HEK293T (cell line): ENCODE measurements at places on chromosomes 3 and 15.

DNA sequence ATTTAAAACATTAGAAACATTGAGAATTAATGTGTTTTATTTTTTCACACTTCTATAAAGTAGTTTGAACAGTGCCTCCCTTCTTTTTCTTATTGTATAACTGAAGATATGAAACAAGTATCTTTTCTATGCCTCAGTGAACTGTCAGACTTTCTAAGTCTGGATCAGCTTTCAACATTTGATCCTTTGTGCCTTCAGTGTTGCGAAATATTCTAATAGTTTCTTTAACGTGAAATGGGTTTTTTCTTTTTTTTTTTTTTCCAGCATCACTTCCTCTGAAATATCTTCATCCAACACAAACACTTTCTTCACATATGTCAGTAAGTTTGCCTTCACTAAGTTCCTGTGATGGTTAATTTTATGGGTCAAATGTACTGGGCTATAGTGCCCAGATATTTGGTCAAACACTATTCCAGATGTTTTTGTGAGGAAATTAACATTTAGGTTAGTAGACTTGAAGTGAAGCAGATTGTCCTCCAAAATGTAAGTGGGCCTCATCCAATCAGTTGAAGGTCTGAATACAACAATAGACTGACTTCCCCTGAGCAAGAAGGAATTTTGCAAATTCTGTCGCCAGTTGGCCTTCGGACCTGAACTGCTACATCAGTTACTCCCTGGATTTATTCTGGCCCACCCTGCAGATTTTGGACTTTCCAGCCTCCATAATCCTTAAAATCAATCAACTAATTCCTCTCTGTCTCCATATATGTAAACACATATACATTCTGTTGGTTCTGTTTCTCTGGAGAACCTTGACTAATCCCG lies 6.4 kb upstream of the CPOX start:
- no peak for DNase-seq

DNA sequence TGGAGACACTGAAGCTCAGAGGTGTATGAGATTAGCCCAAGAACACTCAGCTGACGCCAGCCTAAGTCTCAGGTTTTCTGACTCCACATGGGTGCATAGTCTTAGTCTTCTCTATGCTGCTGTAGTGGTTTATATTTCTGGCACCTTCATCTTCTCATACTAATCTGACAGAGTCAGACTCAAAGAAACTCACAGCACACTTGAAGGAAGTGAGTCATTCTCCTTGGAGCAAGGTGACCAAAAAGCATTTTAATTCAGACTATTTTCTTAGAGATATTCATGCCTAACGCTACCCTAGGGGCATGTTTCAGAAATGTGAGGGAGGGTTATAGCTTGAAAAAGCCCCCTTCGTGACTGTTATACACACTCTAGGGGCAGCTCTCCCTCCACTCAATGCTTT lies 775.3 kb upstream of the ARPP21 start:
- DNase-seq: no peak

DNA sequence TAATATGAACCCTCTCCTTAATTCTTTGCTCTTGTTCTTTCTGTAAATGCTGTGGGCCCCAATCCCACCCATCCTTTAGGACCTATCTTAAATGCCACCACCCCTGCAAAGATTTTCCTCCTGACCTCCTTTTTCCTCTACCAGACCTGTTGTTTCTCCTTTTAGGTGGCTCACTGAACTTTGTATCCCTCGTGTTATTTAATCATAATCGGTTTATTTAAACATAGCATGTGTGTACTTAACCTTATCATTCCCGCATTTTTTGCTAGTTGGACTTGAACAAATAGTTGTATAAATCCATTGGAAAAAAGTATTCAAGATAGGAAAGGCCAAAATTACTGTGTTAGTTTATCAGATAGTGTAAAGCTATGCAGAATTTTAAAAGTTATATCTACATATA lies 988 bp upstream of the NFKBIZ start:
- DNase-seq: no peak

DNA sequence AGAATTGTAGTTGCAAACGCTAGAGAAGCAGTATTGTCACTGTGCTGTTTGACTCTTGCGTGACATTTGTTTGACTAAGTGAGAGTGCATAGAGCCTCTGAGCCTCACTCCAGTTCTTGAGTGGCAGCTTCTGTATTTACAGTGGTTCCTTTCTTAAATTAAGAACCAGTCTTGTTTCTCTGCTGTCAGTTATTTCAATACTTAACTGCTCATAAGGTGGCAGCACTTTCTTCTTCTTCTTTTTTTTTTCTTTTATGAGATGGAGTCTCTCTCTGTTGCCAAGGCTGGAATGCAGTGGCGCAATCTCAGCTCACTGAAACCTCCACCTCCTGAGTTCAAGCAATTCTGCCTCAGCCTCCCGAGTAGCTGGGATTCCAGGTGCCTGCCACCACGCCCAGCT lies 372.1 kb downstream of the LPP start:
- DNase-seq: no peak

- DNase-seq: no peak
Measured at GRCh38 chr3:99246010-99246654, 344.6 kb upstream of the DCBLD2 start.

- DNase-seq: no peak
Measured at GRCh38 chr3:105662306-105662705, 206.5 kb downstream of the CBLB start.

GRCh38 chr15:61780278-61780980 lies 279.8 kb downstream of the VPS13C start:
- DNase-seq: no peak

DNA sequence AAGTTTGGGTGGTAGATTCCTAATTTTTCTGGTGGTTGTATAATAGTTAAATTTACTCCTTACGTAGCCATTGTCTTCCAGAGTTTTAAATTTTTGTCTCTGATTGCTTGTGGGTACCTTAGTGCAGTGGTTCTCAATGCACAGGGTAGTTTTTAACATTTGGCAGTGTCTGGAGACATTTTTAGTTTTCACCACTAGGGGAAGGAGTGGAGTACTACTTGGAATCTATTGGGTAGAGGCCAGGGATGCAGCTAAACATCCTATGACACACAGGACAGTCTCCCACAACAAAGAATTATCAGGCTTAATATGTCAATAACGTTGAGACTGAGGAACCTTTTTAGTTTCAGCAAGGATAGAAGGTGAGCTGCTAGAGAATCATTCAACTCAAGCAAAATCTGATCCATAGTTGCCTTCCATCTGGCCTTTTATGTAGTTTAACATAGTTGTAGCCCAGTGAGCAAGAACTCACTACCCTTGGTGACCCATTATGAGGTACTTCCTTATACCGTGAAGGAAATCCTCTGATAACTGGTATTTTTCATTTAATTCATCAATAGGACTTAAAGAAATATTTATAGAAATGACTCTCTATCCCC lies 8.6 kb upstream of the STX19 start:
- peak; percentile 30 for DNase-seq
